Hematopoietic multipotent progenitor cell treated with erythropoietin and hydrocortisone succinate and interleukin-3 and kit ligand, for 17 days (in vitro differentiated cells): ENCODE measurements at places on chromosomes 1 and 21.

- DNase-seq, result no peak
These were observed 216.0 kb upstream of the NFIA start for GRCh38 chr1:60866226-60866900.

GRCh38 chr1:14598498-14599182 lies at the start of gene KAZN:
Gene KAZN (plus strand): TSS chr1:14598685.
- DNase-seq, result no peak

DNA sequence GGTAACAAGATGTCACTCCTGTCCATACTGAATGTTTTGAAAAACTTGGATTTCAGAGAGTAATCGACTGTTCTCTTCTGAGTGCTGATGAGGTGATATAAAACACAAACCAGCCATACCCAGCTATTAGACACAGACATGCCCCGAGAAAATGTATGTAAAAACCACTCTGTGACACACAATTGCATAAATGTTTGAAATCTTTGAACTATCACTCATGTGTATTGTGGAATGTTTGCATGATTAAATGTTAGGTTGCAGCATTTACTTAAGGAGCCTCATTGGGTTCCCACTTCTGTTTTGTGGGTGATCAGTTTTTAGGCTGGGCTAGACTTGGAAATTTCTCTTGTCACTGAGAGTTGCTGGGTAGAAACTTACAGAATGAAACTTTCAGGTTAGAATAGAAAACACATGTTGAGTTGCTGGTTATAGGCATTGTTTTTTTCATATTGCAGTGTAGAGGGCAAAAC lies 270.4 kb upstream of the B3GALT2 start:
- no peak for DNase-seq

GRCh38 chr1:224781800-224782199 lies 147.7 kb upstream of the DNAH14 start:
- DNase-seq, result no peak

- DNase-seq, result no peak
These were observed 25.6 kb downstream of the CLIC4 start for GRCh38 chr1:24770881-24771280.

DNA sequence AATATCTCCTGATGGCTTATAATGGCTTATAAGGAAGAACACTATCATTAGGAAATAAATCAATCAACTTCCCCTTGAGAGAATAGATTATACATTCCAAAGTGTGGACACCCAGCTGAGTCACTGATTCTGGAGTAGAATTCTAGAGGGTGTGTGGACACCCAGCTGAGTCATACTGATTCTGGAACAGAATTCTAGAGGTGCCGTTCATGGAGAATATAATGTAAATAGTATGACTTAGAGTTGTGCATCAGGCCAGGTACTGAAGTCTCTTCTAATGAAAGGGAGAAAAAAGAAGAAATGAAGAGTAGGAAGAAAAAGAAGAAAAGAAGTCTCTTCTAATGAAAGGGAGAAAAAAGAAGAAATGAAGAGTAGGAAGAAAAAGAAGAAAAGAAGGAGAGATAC lies 2.4 kb upstream of the USP33 start:
- DNase-seq, result peak; percentile 22

GRCh38 chr1:225355863-225356262 lies 72.0 kb downstream of the LBR start:
- no peak for DNase-seq

DNA sequence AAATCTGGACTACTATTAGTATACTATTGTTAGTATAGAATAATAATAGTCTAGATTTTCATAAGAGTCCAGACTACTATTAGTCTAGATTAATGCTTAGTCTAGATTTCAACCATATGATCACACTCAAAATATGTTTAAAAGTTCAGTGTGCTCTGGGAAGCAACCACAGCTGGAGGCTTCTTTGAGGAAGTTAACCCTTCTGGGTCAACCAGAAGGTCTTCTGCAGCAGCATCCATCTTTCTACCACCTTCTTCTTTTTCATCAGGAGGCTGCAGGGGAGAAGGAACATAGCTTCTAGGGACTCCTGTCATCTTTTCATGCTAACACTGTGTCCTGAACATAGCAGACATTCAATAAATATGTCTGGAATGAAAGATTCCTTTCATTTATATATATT lies 51.2 kb upstream of the DNAJC6 start:
- no peak for DNase-seq

DNA sequence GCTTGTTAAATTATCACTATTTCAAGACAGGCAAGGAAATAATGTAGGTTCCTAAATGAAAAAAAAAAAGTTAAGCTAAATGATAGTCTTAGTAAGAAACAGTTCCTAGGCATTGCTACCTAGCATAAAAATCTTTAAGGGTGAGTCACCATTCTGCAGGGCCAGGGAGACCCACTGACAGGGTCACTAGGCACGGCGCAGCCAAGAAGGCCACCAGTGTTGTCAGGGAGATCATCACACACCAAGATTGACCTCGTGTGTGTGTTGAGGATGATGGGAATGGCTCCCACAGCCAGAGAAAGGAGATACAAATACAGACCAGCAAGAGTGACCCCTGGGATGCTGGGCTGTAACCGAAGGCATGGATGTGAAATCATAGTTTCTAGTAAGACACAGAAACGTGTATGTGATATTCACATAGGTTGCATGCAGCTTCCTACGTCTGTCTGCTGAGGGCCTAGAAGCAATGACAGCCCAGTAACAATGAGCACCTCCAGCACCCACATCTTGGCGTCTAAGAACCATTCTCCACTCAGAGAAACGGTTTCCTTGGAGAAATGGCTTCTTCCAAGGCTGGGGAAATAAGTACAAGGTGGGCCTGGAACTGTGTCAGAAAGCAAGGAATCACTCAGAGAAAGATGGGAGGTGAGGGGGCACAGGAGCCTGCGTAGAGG lies 29.1 kb downstream of the RIPK4 start:
- DNase-seq, result no peak

DNA sequence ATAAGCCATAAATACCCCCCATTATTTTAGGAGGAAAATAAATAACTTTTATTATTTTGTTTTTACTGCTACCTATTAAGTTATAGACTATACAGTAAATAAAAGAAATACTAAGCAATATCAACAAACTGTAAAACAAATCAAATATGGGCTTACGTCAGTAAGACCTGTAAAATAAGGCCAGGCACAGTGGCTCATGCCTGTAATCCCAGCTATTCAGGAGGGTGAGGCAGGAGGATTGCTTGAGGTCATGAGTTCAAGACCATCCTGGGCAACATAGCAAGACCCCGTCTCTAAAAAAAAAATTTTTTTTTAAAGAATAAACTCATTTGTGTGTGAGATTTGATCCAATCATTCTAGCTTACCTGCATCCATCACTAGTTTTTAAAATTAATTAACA lies 17.8 kb downstream of the EGLN1 start:
- no peak for DNase-seq

DNA sequence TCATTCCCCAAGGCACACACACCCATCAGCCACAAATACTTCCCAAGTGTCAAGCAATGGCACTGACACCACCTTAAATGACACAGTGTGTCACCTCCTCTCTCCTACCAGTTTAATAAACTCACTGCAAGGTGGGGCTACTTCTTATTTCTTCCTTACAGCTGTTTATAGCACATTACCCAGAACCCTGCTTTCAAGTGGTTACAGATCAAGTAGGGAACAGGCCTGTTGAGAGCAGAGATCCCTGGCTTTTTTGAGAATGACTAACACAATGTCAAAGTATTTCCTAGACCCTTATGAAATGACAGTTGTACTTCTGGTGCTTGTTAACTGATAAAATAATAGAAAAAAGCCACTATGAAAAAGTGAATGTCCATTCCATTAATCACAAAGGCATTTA lies 19.8 kb downstream of the ZBTB17 start:
- no peak for DNase-seq

DNA sequence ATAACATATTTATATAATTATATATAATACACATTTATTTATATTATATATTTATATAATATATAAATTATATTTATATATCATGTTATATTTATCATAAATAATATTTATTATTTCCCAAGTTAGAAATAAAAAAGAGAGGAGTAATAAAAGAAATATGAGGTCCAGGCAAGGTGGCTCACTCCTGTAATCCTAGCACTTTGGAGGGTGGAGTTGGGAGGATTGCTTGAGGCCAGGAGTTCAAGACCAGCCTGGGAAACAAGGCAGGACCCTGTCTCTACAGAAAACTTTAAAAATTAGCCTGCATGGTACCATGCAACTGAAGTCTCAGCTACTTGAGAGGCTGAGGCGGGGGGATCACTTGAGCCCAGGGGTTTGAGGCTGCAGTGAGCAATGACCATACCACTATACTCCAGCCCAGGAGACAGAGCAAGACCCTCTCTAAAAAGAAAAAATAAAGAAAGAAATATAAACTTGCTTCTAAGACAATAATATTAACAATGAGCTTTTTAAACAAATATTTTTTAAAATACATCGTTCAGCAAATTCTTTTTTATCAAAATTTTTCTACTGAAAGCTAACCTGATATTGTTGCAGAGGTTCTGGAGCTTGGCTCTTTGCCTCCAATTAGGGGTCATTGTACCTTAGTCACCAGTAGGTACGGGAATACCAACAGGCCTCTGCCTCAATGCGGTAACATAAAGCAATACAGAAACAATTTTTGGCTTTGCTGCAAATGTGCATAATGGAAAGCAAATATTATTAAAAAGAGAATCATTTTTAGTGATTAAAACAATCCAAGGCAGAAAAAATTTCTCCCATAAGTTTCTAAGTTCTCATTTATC lies 290.0 kb downstream of the SETD4 start:
- no peak for DNase-seq

GRCh38 chr1:27298632-27299384 lies 23.2 kb upstream of the TMEM222 start:
- no peak for DNase-seq

DNA sequence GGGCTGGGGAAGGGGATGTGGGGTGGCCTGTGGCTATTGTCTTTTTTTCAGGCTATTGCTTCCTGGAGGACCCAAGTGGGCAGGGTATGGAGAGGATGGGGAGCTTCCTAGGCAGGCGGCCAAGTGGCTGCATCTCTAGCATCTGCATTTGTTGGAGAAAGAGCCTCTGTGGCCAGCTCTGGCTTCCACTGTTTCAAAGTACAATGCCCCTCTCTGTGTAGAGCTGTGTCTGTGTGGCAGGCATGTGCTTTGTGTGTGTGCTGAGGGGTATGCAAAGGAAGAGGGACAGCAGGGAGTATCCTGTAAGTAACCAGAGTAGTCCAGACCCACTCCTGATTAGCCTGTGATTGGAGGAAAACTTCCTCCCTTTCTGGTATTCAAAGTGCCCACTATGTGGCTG lies 40.6 kb downstream of the KCNA2 start:
- DNase-seq, result no peak

DNA sequence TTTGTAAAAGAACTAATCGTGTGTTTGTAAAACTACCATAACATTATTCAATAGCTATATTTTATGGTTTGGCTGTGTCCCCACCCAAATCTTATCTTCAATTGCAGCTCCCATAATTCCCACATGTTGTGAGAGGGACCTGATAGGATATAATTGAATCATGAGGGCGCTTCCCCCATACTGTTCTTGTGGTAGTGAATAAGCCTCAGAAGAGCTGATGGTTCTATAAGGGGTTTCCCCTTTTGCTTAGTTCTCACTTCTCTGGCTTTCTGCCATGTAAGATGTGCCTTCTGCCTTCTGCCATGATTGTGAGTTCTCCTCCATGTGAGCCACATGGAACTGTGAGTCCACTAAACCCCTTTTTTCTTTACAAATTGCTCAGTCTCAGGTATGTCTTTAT lies 1372.3 kb downstream of the AMY1C start:
- DNase-seq, result no peak

GRCh38 chr1:222680080-222680479 lies 32.2 kb downstream of the AIDA start:
- no peak for DNase-seq

- DNase-seq, result no peak
These were observed 3.1 kb downstream of the NFASC start for GRCh38 chr1:204873714-204874113.

- DNase-seq, result peak; percentile 8
These were observed 7.3 kb upstream of the CACNA1S start for GRCh38 chr1:201119206-201120197.

DNA sequence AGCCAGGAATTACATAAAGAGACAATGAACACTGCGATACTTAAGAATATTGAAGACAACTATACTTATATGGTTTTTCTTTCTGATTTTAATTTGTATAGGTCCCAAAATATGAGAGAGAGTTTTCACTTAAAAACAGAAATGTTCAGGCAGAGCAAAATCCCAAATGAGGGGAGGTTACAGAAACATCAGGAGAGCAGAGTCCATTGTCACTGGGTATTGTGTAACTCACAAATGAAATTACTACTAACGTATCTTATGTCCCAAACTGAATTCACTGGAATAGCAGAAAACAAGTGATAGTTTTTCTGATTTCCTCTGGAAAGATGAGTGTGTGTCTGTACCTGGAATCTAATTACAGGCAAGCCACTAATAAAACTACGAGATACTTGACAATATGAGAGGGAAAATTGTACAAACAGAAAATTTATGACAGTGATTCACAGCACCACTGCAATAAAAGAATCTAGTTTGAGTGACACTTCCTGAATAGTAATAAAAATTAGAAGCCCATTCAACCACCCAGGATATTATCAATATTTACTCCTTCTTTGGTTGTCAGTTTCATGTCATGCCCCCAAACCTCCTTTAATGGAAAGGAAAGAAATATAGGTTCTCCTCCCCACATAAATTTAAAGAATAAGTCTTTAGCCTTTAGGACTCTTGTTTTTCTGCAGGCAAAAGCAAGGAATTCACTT lies 522.6 kb downstream of the ADGRL2 start:
- no peak for DNase-seq

DNA sequence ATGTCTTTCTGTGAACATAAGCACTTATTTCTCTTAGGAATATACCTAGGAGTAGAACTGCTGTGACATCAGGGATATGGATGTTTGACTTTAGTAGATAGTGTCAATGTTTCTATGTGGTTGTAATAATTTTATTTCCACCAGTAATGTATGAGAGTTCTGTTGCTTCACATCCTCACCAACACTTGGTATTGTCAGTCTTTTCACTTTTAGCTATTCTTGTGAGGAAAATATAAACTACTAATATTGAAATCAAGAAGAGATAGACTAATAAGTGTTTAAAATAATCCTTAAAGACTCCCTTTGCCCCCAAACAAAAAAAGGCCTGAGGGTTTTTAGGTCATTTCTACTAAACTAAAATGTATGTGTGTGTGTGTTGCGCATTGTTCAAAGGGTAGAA lies 2.7 kb upstream of the DMAP1 start:
- DNase-seq, result no peak

DNA sequence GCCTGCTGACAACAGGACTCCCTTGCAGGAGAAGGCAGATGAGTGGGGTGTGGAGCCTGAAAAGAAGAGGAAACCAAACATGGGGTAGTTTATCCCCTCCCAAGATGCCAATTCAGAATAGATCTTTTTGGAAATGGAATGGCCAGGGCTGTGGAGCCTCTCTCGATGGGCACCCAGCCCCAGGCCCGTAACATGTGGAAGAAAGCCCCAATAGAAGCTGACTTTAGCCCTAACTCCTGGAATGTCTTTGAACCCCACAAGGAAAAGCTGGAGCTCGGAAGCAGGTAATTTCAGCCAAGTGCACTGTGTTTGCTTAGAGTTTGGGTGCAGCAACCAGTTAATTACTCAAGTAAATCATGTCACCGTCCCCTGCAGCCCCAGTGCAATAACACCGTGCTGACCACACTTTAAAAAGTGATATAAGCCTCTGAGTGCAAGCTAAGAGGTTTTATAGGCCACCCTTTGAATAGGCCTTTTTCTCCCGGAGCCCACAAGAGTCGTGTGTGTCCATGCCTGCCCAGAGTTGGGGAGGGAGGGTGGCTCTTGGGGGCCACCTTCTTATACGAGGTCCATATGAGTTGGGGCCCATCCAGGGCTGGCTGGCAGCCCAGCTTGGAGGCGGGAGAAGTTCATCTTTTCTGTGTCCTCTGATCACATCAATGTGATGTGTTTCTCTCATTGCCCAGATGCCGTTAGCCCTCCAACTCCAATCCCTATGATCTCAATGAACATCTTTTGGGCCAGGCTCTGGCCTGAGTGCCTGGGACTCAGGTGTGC lies 153.2 kb downstream of the TRABD2B start:
- DNase-seq, result no peak
